ENCODE measurements at places on chromosomes 7 and 10.

DNA sequence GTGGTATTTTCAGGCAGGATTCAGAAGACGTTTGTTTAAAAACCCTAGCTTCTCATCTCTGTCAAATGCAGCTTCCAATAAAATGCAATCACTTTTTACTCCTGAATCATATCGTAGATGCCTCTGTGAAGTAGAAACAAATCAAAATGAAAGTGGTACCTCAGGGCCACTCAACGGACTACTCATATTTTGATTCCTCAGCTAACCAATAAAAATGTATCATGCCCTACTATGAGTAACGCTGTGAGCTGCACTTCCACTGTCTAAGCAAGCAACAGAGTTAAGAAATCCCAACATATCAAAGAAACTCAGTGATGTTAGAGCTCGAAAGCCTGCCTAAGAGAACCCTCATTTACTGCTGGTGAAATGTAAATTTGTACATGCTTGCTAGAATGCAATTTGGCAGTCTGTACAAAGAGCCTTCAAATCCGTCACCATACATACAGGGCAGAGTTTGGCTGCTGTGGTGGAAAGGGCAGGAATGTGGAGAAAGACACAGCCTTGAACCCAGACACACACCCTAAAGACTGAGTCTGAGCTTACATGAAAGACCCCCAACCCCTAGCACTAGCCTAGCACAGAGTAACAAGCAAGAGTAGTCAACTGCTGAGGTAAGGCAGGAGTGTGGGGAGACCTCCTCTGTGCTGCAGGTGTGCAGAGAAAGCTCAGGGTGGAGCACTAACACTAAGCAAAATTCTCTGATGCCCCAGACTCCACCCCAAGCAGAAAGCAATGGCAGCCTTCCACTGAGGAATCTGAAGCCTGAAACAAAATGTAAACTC lies 151.5 kb downstream of the ANK3 start:
- no peak for DNase-seq

GRCh38 chr10:47371629-47372485 lies 12.2 kb downstream of the ZNF488 start:
- no peak for DNase-seq

DNA sequence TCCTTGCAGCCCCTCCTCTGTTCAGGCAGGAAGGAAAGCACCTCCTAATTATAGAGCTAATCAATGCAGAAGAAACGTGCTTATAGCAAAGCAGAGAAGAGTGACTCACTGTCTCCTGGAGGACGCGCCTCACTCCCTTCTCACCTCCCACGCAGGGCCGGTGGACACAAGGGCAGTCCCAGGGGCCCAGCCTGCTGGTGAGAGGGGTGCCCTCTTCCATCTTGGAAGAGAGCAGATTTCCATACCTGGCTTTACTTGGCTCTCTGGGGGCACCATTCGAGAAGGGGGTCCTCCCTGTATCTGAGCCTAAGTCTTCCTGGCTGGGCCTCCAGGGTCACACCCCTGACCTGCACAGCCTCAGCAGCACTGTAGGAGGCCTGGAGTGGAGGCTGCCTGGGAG lies 55.8 kb downstream of the RASGEF1A start:
- no peak for DNase-seq

GRCh38 chr7:136009488-136010079 lies 32.4 kb upstream of the MTPN start:
- peak; percentile 61 for DNase-seq

GRCh38 chr7:76395965-76396726 lies 13.4 kb downstream of the SSC4D start:
- no peak for DNase-seq

GRCh38 chr10:70255329-70256299 lies 22.4 kb upstream of the PPA1 start:
- no peak for DNase-seq

- no peak for DNase-seq
Observed at GRCh38 chr7:91162436-91162835, 101.8 kb upstream of the FZD1 start.

- DNase-seq, result no peak
Observed at GRCh38 chr10:70726909-70727495, 54.7 kb downstream of the ADAMTS14 start.

GRCh38 chr7:4177001-4177400 lies 505.1 kb upstream of the FOXK1 start:
- DNase-seq, result no peak

- no peak for DNase-seq
Observed at GRCh38 chr7:98506471-98506870, 105.6 kb upstream of the BAIAP2L1 start.

DNA sequence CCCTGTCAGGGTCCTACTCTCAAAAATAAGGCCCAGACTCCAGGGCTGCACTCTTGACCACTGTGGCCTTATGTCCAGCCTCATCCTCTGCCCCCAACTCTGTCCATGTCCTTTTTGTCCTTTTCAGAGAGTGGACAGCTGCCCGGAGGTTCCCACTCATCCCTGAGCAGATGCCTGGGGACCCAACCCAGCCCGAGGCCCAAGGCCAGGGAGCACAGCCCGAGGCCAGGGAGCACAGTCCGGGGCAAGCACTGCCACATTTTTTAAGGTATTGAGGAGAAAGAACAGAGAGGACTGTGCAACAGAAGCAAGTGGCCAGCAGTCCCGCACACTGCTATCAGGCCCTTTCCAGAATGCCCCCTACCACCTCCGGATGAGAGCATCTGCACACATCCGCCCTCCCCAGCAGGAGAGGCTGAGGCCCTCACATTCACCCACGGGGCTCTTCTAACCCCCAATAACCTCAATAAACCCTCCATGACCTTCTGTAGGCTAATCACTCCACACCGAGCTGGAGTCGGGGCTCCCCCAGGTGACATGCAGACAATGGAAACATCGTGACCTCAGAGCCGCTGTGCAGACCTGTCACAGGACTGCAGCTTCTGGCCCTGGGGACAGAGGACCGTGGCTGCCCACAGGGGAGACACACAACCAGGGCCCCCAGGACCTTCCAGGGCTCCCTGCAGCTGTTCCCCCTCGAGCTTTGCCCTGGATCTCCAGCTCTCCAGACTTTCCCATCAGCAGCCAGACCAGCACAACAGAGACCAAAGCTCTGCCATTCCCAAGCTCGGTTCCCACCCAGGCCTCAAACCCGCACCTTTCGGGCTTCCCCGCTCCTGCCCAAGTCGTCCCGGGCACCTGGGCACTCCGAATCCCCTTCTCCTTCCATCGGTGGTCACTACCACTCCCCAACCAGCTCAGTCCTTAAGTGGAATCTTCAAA lies 51.4 kb downstream of the CAMK2B start:
- DNase-seq, result no peak

DNA sequence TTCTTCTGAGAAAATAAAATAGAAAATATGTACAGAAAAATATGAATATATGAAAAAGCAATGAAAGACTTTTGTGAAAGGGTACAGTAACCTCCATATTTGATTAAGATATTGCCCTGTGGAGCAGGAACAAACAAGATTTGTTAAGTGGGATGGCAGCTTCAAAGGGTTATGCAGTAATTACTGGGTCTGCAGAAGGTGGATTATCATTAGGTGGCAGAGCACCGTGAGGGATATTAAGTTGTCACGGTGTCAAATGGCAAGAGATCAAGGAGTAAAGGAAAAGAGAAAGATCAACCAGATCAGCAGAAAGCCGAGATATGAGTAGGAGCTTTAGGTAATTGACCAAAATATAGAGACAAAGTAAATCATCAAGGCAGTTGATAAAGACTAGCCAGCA lies 44.1 kb downstream of the DGKB start:
- no peak for DNase-seq

- DNase-seq, result no peak
Observed at GRCh38 chr10:7544203-7544602, 122.6 kb downstream of the ITIH5 start.

- no peak for DNase-seq
Observed at GRCh38 chr10:89022734-89023133, 32.1 kb downstream of the FAS start.

DNA sequence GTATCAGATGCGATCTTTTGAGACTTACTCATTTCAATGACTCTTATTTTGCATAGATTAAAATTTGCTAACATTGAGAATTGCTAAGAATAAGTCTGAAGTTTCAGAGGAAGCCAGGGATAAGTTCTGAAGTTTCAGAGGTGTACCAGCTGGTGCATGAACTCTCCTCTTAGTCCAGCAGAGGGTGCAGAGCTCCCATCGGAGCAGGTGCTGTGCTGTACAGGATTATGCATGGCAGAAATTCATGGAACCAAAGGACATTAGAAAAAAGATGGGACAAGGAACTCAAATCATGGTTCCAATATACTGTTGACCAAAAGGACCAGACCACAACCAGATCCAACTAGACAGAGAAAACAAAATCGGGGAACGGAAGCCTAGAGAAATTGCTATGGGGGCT lies 41.9 kb downstream of the MGAM2 start:
- DNase-seq, result no peak

- no peak for DNase-seq
Observed at GRCh38 chr10:75470901-75471300, 39.5 kb downstream of the LRMDA start.

GRCh38 chr10:97234400-97234799 lies 48.6 kb upstream of the SLIT1 start:
- peak; percentile 13 for DNase-seq
